Activated CD4-positive, alpha-beta T cell treated with anti-CD3 and anti-CD28 coated beads, Interleukin-2, amount 50 U/mL, for 48 hours (primary cell): ENCODE measurements at places on chromosomes 1 and 21.

DNA sequence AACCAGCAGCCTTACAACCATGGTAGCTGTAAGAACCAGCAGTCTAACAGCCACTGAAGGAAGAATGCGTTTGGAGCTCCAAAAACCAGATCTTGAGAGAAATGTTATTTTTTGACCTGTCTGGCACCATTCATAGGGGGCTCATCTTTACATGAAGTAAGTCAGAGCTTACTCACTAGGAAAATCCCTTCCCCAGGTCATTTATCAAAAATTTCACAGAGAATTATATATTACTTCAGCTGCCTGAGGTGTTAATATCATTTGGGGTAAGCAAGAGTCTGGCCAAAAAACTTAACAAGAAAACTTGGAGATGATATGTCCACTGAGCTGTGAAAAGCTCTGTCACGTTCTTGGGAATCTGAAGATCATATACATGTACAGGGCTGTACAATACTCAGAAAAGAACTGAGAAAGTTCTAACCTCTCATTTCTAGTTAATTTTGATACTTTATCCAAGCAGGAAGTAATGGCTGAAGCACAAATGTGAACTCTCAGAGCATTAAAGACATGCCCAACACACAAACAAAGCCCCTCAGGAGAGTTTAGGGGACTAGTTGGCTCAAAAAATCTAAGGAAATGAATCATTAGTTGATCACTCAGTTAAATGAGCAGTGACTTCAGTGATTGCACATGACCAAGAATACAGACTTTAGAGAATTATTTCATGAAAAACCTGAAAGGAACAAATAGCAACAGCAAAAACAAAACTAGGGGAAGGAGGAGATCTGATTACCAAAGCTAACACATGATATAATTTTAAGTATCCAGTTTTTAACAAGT lies 681.1 kb downstream of the LTN1 start:
- DNase-seq: no peak

GRCh38 chr1:23111600-23112535 lies 56.8 kb downstream of the LUZP1 start:
- DNase-seq: no peak

DNA sequence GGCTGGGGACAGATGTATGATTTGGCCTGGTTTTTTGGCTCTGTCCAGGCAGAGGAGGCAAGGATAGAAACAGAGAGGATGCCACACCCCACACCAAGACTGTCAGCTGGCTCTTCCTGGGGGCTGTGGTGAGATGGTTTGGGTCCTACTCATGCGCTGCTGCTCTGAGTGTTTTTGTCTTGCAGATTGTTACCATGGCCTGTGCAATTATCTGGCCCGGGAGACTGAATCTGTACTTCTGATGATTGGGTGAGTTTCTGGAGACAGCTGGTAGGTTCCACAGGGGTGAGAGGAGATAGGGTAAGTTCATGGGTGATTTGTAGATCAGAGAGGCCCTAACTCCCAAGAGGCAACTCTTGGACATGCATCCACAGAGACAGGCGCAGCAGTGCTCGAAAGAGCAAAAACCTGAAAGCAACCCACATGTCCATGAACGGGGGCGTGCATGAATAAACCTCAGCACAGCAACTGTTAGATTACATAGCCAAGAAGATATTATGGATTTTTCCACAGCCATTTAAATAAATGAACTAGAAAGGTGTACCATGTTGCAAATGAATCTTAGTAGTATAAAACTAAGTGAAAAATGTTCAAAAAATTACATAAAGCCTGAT lies 17.8 kb downstream of the AADACL4 start:
- no peak for DNase-seq

DNA sequence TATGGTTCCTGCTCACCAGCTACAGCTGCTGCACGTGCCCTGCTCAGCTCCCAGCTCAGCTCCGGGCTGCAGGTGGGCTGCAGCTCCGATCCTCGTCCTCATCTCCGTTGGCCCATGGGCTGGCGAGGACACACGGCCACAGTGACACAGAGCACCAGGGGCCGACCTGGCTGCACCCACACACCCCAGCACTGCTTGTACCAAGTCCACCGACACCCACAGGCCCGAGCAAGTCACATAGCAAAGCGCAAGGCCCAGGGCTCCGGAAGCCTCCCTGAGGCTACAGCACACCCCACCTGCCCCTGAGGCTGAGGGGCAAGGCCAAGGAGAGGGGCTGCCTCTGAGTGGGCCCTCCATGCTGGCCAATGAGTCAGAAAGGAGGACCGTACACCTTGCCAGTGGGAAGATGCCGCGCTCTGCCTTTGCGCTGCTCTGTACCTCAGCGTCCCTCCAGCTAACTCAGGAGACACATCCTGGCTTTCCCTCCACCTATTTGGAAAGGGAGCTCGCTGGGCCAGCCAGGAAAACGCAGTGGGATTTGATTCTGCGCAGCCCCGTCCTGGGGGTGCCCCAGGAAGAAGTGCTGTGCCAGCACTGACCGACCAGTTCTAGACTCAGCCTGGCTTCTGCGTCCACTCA lies 124.8 kb downstream of the SIK1 start:
- DNase-seq: no peak

- DNase-seq: no peak
These were observed 82.6 kb upstream of the GALNT2 start for GRCh38 chr1:229984310-229984991.

- DNase-seq: no peak
These were observed 295.0 kb downstream of the VAV3 start for GRCh38 chr1:107669996-107670395.

DNA sequence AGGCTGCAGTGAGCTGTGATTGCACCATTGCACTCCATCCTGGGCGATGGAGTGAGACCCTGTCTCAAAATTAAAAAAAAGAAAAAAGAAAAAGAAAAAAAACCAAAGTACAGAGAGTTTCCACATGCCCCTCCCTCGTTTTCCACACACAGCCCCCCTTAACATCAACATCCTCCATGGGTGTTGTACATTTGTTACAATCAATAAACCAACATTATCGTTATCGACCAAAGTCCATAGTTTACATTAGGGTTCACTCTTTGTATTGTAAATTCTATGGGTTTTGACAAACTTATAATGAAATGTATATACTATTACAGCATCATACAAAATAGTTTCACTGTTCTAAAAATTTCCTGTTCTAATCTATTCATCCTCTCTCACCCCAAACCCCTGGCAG lies 15.9 kb upstream of the TINAGL1 start:
- no peak for DNase-seq

GRCh38 chr1:185857442-185857841 lies 123.3 kb downstream of the HMCN1 start:
- DNase-seq: no peak

DNA sequence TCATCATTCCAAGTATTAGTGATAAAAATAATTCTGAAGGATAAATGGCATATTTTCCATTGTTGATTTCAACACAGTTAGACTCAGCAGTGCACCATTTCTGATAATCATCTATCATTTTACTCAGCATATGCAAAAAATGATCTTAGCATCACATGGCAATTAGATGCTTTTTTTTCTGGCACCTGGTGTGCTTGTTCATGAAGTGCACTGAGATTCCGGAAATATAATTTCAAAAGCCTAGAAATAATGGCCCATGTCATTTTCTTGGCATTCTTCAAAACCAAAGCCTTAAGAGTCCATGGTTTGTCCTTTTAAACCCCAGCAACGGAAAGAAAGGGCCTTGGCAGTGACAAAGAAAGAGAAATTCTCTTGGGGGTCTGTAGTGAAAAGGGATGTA lies 278.8 kb downstream of the KIF26B start:
- no peak for DNase-seq

DNA sequence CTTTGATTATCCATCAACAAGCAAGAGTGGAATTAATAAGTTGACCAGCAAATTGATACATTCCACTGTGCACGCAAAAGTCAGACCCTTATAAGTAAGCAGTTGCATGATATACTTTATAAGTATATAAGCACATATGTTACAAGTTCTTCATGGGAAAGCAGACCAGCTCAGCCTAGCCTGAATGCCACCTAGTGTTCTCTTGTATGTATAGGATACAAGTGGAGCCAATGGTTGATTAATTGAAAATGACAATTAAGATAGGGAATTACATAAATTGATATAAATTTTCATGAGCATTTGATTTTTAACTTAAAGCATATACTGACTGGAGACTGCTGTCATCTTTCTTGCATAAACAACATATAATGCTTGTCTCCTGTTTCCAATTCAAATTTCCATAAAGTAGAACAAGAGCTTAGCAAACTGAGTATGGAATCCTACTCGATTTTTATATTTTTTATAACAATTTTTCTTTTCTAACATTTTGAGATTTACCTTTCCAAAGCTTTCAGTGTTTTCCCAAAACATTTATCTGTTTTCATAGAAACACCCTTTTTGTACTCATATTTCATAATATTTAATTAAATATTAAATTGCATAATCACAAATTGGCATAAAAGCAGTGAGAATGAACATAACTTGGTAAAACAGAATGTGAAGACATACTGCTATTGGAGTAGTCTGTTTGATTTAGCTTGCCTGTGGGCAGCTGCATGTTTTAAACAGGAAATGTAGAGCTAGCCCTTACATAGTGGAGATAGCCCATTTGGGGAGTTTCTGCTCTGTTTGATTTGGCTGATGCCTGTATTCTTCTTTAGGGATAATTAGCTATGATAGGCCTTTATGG lies 62.8 kb downstream of the MAGI3 start:
- DNase-seq: peak; percentile 4

GRCh38 chr1:169364948-169365347 lies 2.6 kb downstream of the NME7 start:
- DNase-seq: no peak

DNA sequence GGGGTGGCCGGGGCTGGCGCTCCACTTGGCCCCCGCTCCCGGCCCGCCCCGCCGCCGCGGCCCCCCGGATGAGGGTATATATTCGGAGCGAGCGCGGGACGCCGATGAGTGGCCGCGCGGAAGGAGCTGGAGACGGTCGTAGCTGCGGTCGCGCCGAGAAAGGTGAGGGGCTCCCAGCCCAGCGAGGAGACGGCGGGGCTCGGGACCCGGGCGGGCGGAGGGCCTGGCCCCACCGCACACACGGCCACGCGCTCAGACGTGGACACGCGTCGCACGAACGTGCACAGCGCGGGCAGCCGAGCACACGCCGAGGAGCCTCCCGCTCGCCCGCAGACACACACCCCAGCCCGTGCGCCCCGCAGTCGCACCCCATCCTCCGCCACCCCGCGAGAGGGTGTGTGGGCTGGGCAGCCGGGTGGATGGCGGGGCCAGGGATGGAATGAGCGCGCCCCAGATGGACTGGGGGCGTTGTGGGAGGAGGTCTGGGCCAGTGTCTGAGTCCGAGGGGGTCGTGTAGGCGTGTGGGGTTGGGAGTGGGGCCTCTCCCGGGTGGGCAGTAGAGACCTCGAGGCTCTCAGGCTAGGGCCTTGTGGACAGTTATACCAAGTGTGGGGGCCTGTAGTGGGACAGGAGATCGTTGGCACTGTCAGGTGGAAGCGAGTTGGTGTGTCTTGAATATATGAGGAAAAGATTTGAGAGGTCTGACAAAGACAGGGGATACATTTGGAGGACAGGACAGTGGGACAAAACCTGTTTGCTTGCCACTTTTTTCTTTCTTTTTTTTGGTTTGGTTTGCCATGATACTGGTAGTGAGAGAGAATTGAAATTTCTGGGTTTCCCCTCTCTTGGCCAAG lies at the start of gene UAP1:
Gene UAP1, plus strand, starts transcription at position 107 of the 854 bp plus-strand sequence. CDS start 4,347 bp downstream, outside the sequence.
- DNase-seq: no peak

DNA sequence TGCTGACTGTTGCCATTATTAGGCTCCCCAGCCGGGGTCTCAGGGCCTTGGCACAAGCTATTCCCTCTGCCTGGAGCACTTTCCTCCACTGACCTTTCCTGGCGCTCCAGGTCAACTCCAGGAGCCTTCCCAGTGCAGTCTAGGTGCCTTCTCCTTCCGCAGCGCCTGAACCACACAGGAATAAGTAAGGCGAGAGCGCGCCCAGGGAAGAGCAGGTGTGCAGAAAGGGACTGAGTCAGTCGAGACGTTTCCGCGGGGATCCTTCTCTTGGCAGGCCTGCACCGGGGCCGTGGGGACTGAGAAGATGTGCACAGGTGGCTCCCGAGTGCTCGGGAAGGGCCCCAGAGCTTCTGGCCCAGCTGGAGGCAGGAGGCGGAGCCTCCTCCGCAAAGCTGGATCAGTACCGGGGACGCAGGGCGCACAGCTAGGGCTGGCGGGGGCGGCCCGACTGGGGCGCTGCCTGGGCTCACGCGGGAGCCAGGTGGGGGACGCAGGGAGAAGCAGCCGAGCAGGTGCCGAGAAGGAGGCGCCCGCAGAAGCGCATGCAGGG lies 765 bp upstream of the BMP8A start:
- peak; percentile 19 for DNase-seq

DNA sequence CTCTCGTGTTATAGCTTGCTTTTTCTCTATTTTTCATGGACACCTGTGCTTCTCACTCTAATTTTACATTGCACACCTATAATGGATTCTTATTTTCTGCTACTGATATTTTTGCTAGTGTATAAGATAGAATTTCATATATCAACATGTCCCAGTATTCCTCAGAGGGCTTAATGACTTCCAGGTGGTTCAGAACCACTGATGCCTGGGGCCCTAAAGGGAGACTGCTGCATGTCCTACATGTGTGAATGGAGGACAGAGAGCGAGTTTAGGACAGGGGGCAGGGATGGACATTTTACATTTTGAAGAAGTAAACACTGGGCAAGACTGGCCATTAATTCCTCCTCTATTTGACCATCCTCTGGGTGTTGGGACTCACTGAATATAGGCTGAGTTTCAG lies 100.6 kb downstream of the DISC1 start:
- DNase-seq: no peak

GRCh38 chr1:204507317-204508105 lies 8.7 kb upstream of the MDM4 start:
- peak; percentile 31 for DNase-seq

GRCh38 chr1:29444081-29444715 lies 207.9 kb downstream of the PTPRU start:
- no peak for DNase-seq

- peak; percentile 47 for DNase-seq
These were observed 19.8 kb upstream of the HSPG2 start for GRCh38 chr1:21956720-21957552.

- no peak for DNase-seq
These were observed 41.2 kb upstream of the TTC22 start for GRCh38 chr1:54842206-54842915.

- no peak for DNase-seq
These were observed 94.8 kb upstream of the MPC2 start for GRCh38 chr1:168031627-168032026.

DNA sequence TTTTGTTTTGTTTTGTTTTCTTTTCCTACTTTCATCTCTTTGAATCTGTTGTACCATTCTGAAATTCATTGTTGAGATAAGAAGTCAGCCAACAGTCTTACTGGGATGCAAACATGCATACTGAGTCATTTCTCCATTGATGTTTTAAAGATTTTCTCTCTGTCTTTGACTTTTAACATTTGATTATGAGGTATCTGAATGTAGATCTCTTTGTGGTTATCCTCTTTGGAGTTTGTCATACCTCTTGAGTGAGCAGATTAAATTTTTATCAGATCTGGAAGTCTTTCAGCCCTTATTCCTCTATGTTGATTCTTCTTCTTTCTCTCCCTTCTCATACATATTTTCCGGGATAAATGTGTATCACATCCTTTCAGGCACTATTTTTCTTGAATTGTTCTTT lies 406.9 kb upstream of the NCAM2 start:
- DNase-seq: no peak
